ENCODE measurements at places on chromosomes 2 and 18.

DNA sequence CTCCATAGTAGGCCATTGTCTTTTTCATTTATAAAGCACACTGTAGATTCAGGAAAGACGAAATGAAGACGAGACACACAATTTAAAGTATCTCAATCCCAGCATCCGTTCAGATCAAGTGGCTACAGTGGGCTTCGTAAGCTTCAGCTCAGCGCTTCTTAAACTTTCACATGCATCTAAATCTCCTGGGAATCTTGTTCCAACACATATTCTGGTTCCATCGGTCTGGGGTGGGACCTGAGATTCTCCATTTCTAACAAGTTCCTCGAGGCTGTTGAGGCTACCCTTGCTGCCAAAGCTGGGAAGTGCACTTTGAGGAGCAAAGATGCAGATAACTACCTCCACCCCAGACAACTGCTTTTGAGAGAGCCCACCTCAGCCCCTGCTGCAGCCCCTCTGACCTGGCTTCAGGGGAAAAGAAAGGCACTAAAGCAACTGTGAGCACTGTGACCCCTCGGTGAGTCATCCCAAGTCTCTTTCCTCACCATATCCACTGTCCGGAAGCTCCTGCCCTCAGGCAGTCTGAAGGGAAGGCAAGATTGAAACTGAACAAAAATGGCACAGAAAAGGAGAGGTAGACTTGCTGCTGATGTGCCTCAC lies 201.1 kb upstream of the FBXO11 start:
- H3K4me3 ChIP-seq: no peak overlapping the region
- no peaks in the 10 kb centered on the region for H3K27me3 ChIP-seq
- H3K4me1 ChIP-seq: peaks cover 18% of the 10 kb centered on the region
- no peak for DNase-seq

- H3K27ac ChIP-seq: no peak overlapping the region
- H3K4me1 ChIP-seq: no peaks in the 10 kb centered on the region
- no peaks in the 10 kb centered on the region for H3K36me3 ChIP-seq
- no peak overlapping the region for H3K4me3 ChIP-seq
- no peaks in the 10 kb centered on the region for H3K27me3 ChIP-seq
Observed at GRCh38 chr2:207224791-207225482, 59.2 kb upstream of the KLF7 start.

DNA sequence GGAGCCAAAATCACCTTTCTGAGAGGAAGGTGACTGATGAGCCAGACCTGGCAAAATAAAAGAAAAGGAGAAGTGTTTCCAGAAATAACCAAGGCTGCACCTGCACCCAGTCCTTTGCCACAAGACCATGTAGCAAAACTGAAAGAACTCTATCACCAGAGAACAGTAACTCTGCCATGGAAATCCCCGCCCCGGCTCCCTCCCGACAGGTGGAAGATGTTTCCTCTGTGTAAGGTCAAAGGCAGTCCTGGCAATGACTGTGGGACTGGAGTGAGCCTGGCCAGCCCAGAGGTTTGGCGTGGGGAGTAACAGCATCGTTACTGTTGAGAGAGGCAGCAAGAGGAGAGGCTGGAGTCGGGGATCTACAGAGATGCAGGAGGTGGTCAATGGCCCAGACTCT lies 42.3 kb downstream of the SPRED2 start:
- DNase-seq: no peak
- H3K4me1 ChIP-seq: peaks cover 4% of the 10 kb centered on the region
- no peaks in the 10 kb centered on the region for H3K36me3 ChIP-seq
- H3K27me3 ChIP-seq: no peaks in the 10 kb centered on the region
- no peak overlapping the region for H3K27ac ChIP-seq
- no peak overlapping the region for H3K4me3 ChIP-seq

- no peaks in the 10 kb centered on the region for H3K36me3 ChIP-seq
- DNase-seq: no peak
- no peaks in the 10 kb centered on the region for H3K27me3 ChIP-seq
- no peak overlapping the region for H3K4me3 ChIP-seq
Observed at GRCh38 chr2:78068808-78069207, 546.6 kb upstream of the LRRTM4 start.

- H3K27ac ChIP-seq: no peak overlapping the region
- no peak overlapping the region for H3K4me3 ChIP-seq
- peaks cover 17% of the 10 kb centered on the region for H3K27me3 ChIP-seq
- peaks cover 2% of the 10 kb centered on the region for H3K4me1 ChIP-seq
Observed at GRCh38 chr2:238846628-238847418, 1.1 kb upstream of the TWIST2 start.

GRCh38 chr18:44909191-44909719 lies 228.6 kb downstream of the SETBP1 start:
- no peaks in the 10 kb centered on the region for H3K27me3 ChIP-seq
- no peak overlapping the region for H3K27ac ChIP-seq
- H3K4me1 ChIP-seq: peaks cover 13% of the 10 kb centered on the region

DNA sequence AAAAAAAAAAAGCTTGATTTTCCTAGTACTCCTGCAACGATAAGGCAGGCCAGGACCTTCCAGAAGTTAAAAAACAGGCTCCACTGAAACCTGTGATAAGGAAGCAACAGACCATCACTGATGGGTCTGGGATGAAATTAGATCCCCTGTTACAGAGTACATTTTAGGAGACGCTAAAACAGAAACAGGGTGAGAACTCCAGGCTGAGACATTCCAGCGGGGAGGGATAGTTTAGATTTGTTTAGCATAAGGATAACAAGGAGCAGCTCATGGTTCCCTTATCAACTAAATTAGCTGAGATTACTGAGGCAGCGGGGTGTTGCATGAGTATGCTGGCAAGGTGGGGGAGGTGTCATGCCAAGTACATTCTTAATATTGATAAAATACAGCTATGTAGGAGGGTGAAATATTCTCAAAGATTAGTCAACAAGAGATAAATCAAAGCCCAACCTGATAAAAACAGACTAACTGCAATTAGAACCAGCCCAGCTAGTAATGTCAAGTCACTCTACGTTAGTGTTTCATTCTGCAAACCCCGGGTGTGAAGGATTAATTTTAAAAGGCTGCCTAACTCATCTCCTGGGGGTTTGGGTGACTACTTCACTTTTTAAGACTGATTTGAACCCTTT lies 75.0 kb upstream of the BZW1 start:
- H3K27me3 ChIP-seq: no peaks in the 10 kb centered on the region
- H3K36me3 ChIP-seq: no peaks in the 10 kb centered on the region
- DNase-seq: no peak
- no peak overlapping the region for H3K27ac ChIP-seq

DNA sequence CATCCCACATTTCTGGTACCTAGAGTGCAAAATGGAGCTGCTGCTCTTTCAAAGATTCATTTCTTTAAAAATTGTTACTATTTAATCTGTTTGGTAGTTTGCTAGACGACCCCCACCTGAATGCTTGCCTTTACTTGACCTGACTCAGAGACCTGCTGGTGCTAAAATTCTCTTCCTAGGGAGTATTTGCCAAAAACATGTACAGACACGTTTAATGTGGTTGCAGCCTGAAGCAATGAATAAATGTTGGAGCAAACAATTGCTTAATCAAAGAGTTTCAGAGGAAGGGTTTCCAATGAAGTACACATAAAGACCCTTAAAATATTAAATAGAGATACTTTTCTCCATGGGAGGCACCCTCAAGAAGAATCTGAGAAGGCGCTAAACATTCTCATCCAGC lies 734.4 kb downstream of the CBLN2 start:
- no peaks in the 10 kb centered on the region for H3K27me3 ChIP-seq
- no peak overlapping the region for H3K4me3 ChIP-seq
- no peaks in the 10 kb centered on the region for H3K4me1 ChIP-seq
- no peak for DNase-seq

DNA sequence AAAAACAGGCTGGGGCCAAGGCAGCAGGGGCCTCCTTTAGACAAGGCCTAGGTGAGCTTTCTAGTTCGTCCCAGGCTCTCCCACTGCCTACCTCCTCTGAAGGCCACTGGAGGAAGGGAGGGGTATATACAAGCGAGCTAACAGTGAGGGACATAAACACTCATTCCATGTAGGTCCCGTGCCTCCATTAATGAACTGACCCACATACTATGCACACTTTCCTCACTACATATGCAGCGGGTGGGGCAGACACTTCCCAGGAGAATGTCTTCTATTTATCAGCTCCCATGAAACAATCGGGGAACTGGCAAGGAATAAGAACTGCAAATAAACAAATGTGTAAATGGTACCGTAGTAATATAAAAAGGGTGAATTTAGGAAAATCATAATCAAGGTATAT lies 336.5 kb downstream of the NBAS start:
- no peaks in the 10 kb centered on the region for H3K27me3 ChIP-seq
- peaks cover 7% of the 10 kb centered on the region for H3K36me3 ChIP-seq
- DNase-seq: no peak

GRCh38 chr2:45888167-45888566 lies 236.7 kb downstream of the PRKCE start:
- no peak overlapping the region for H3K4me3 ChIP-seq
- H3K4me1 ChIP-seq: peaks cover 51% of the 10 kb centered on the region
- no peaks in the 10 kb centered on the region for H3K36me3 ChIP-seq
- H3K27me3 ChIP-seq: no peaks in the 10 kb centered on the region
- no peak for DNase-seq
- no peak overlapping the region for H3K27ac ChIP-seq

DNA sequence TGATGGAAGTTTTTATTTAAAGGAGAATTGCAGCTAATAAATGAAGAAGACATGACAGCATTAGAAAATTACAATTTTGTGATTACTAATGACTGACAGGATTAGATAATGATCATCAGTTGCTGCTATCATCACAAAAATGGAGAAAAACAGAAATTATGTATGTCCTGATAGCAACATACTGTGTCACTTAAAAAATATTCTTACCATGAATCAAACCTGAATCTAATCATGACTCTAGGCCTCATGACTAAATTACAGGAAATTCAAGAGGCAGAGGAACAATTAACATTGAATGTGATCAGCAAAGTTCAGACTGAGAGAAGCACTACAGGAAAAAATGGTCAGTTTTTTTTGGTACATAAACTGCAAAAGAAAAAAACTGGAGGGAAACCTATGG lies 147.8 kb downstream of the PMAIP1 start:
- no peak overlapping the region for H3K27ac ChIP-seq
- no peaks in the 10 kb centered on the region for H3K4me1 ChIP-seq
- no peaks in the 10 kb centered on the region for H3K27me3 ChIP-seq
- no peaks in the 10 kb centered on the region for H3K36me3 ChIP-seq
- DNase-seq: no peak
- H3K4me3 ChIP-seq: no peak overlapping the region

DNA sequence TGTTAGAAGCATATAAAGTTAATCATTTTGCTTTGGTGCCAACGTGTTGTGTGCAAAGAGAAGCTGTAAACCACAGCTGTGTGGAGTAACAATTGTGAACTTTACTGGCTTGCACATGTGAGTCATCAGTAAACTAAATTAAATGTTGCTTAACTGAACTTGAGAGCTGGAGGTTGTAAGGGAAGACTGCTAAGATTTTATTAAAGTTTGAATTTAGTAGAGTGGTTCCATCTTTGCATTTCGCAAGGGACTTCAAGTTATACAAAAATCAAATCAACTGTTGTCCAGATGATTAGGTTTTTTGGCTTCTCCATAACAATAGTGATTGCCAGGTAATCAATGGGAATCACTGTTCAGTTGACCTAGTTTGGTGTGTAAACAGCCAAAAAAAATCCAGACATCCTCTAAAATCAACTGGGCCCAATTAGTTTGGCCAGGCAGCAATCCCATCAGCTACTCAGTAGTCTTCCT lies 247.4 kb downstream of the MYO3B start:
- H3K36me3 ChIP-seq: no peaks in the 10 kb centered on the region
- H3K27ac ChIP-seq: no peak overlapping the region
- H3K27me3 ChIP-seq: no peaks in the 10 kb centered on the region
- DNase-seq: no peak
- no peaks in the 10 kb centered on the region for H3K4me1 ChIP-seq

DNA sequence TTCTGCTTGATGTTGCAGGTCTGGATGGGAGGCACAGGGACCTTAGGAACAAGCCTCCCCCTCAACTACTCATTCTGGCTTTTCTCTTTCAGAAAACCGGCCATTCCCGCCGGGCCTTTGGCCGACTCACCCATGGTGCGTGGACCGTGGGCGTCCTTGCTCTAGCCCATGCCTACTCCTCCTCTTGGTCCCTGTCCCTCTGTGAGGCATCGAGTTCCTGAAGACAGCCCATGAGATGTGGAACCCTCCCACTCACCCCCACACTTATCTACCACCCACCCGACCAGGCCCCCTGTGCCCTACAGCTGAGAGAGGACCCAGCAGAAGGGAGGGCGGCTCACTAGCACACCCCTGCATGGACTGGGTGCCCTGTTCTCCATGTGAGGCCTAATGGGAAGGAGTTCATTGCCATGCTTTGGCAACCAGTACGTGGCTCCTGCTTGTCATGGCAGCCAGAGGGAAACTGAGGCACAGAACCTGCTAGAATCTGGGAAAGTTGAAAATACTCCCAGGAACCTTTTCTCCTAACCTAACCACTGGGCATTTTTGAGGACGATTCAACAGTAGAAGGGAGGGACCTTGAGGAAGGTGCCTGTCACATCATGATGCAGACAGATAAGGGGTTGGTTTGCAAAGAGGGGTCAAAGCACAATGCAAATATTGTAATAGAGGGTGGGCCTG lies 8.5 kb downstream of the SPEG start:
- no peak overlapping the region for H3K27ac ChIP-seq
- no peak overlapping the region for H3K4me3 ChIP-seq
- peaks cover 9% of the 10 kb centered on the region for H3K4me1 ChIP-seq
- peaks cover 20% of the 10 kb centered on the region for H3K27me3 ChIP-seq
- no peaks in the 10 kb centered on the region for H3K36me3 ChIP-seq

DNA sequence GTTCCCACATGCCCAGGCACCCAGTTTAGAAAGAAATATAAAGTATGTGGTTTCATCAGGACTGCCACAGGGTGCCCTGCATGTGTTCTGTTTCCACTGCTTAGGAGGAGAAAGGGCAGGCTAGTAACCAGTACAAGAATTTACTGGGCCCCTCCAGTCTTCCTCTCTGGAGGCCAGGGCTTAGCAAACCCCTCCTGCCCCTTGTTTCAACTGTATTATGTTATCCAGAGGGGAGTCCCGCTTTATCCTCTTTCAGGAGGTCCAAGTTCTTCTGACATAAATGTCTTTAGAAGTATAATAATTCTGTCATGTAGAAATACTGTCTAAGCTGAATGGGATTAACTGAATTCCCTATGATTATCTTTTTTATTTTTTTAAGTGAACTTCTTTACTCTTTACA lies 132.1 kb downstream of the WDSUB1 start:
- no peak overlapping the region for H3K4me3 ChIP-seq
- H3K27me3 ChIP-seq: no peaks in the 10 kb centered on the region
- no peak for DNase-seq
- no peak overlapping the region for H3K27ac ChIP-seq

- no peaks in the 10 kb centered on the region for H3K36me3 ChIP-seq
- no peak for DNase-seq
- no peaks in the 10 kb centered on the region for H3K27me3 ChIP-seq
- no peak overlapping the region for H3K27ac ChIP-seq
- H3K4me1 ChIP-seq: no peaks in the 10 kb centered on the region
Observed at GRCh38 chr2:49241991-49242390, 87.7 kb upstream of the FSHR start.

DNA sequence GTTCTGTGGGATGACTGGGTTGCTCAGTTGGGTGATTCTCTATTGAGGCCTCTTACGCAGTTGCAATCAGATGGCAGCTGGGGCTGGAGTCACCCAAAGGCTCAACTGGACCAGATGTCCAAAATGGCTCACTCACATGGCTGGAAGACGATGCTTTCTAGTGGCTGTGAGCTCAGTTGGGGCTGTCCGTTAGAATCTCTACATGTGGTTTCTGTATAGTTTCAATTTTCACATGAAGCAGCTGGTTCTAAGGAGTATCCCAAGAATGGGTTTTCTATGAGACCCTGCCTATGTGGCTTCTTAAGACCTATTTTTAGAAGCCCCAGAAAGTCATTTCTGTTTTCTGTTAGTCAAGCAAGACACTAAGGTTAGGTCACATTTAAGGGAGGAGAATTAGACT lies 4.4 kb downstream of the XRCC5 start:
- no peak overlapping the region for H3K27ac ChIP-seq
- H3K27me3 ChIP-seq: no peaks in the 10 kb centered on the region
- peaks cover 61% of the 10 kb centered on the region for H3K36me3 ChIP-seq

Data from natural killer cell (primary cell).